ENCODE measurements at places on chromosomes 13 and 19.

DNA sequence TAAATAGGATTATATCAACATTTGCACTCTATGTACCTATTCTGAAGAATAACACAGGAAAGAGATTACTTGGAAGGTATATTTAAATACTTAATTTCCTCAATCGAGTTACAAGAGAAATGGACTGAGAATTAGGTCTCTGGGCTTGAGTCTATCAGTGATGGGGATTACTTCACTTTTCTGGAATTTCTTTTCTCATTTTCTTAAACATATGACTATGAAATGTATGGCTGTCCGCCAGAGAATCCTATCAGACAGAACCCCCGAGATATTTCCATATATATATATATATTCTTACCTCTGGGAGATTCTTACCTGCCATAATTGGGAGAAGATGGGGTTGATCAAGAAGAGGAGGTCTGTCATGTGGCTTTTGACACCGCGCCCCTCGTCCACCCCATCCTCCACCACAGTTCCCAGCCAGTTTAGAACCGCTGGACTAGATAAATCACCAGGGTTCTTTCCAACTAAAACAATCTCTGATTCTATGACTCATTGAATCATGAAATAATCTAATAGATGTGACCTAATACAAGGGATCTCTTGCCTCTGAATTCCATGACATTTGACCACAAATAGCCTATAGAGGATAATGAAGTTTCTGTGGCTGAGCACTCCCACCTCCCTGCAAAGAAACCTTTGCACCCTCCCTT, 231.3 kb downstream of the TBC1D4 start:
- DNase-seq: no peak

DNA sequence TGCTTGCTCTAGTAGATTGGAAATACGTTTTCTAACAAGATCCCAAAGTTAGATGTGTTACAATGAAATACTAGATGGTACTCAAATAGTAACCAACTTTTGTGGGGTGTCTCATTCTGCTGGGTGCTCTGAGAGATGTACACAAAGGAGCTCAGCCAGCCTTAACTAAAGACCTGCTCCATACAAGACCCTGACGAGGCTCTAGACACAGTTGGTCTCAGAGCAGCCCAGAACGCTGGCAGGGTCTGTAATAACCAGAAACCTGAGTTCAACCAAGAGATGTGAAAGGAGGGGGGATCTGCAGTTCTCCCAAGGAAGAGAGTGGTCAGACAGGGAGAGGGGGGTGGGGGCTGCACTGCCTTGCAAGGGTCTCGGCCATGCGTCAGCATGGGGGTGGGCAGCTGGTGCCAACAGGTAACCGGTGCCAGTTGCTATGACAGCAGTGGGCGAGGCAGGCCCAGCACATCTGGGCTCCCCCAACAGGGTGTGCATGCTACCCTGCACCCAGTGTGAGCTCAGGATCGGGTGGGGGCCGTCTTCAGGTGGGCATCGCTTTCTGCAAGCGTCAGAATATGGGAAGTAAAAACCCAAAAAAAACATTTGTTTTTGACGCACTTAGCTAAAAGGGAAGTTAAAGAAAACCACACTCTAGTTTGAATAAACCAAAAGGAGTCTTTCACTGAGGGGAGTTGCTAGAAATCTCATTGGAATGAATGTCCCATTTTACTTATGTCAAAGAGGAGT, 68.0 kb upstream of the GPR183 start:
- DNase-seq: no peak

- DNase-seq: no peak
These were observed 854.3 kb downstream of the UQCRFS1 start for GRCh38 chr19:28358633-28359032.

DNA sequence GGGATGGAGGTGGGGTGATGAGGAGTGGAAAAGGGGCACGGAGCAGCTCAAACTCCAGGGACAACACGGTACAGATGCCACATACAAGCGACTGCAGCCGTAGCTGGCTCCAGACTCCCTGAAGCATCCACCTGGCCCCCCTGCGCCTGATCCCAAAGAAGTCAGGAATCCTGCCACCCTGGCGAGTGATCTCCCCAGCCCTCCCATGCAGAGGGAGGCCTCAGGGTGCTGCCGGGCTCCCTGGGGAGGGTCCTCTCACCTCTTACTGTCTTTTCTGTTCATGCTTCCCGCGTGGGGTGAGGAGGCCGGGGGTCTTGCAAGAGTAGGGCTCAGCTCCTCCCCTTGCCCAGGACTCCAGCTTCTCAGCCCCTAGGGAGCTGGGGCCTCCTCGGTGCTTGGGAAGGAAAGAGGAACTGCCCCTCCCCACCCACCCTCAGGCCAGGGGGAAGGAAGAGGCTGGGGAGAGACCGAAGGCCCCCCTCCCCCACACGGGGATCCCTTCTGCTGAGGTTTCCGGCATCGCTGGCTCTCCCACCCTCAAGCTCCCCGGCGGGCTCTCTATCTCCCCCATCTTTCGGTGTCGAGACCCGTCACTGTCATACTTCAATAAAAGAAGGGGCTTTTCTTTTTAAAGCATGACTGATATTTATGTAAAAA, at the start of gene RASGRP4:
Gene RASGRP4, minus strand, starts transcription at position 410 of the 657 bp plus-strand sequence. Its CDS starts 128 bp downstream, at position 282.
- no peak for DNase-seq

DNA sequence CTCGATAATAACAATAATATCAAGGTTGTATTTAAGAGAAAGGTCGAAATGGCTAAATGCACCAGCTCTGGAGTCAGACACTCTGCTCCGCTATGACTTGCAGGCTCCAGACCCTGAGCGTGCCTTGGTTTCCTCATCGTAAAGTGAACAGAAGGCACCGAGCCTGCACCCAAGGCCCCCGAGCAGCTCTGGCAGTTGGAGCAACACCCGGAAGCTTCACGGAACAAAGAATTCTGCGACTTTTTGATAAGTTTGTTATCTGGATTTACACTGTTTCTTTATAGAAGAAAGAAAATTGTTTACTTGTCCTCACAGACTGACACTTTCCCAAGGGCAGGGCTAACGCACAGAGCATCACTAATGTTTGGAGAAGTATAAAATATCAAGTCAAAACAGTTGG, 4.4 kb downstream of the GRTP1 start:
- no peak for DNase-seq

GRCh38 chr13:110466266-110466915, 95.1 kb downstream of the RAB20 start:
- no peak for DNase-seq

- no peak for DNase-seq
These were observed 16.3 kb upstream of the TEX29 start for GRCh38 chr13:111304041-111304544.

DNA sequence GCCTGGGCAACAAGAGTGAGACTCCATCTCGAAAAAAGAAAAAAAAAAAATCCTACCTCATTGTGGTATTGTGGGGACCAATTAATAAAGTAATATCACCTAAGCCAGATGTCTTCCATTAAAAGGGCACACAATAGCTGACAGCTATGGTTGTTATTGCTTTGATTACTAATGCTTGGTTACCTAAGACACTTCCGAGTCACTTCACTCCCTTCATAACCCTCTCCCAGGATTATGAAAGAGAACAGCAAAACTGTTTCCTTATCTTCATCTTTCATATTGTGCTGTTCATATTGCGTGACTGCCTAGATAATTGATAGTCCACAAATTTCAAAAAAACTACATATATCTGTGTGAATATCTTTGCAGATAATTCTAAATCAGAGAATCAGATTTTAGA, 10.3 kb upstream of the HSPH1 start:
- no peak for DNase-seq

All from cortex of kidney (tissue), 1 donor.